Activated naive CD4-positive, alpha-beta T cell treated with anti-CD3 and anti-CD28 coated beads, Interleukin-2, amount 50 U/mL, for 72 hours (primary cell): ENCODE measurements at places on chromosomes 3 and 15. TPM values are rescaled to one million over a fixed set of nuclear protein-coding genes. Genes with fewer than 3 reads are reported as not detected.

- DNase-seq = no peak
Observed at GRCh38 chr3:120369037-120369467, 19.9 kb upstream of the LRRC58 start.

- DNase-seq = no peak
Observed at GRCh38 chr3:124850633-124851032, 36.5 kb downstream of the ITGB5 start.

The WDR49 gene
- total RNA-seq = 1.1 TPM

GRCh38 chr3:184561061-184561912 lies at the start of gene EPHB3:
EPHB3 (plus strand) TSS chr3:184561785; CDS start chr3:184562236, 451 bp downstream.
- DNase-seq = peak; percentile 93

The GUCA1C gene
- not detected for total RNA-seq

DNA sequence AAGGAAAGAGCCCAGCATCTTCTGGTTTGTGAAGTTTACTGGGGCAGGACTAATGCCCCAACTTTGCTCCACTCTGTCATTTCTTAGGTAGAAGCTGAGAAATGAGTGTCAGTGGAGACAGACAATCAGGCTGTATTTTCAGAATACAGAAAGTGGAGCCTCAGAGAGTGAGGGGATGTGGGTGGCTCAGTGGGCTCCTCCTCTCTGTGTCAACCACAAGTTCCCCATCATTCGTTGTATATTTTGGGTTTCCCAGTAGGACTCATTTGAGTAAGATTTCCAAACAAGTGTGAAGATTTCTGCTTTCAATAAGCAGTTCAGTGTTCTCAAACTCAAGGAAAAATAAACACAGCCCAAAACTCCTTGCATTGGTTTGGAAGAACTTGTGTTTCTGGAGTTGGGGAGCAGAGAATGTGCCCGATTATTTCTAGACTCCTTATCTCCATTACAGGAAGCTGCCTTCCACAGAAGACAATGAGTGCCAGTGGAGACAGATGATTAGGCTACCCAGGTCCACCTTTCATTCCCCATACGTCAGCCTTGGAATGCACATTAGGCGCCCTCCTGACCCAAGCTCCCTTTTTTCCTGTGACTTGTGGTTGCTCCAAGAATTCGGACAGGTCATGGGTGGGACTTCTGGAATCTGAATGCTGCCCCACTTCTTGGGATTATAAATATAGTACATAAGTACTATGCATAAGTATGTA lies 792.1 kb upstream of the LMCD1 start:
- DNase-seq = no peak

DNA sequence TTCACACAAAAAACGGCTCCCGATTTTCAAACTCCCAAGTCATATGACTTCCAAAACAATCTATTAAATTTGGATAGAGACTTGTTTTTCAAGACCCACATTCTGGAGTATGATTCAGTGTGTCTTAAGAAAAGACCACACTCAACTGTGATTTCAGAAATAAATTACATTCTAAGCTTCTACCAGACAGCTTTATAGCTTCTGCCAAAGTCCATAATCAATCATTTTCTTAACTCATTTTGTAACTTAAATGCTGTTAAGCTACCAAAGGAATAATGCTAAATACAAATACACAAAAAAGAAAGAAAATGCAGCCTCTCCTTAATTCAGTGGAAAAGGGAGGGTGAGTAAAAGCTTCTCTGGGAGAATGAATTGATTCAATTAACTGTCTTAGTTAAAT lies 192.3 kb upstream of the P2RY1 start:
- no peak for DNase-seq

DNA sequence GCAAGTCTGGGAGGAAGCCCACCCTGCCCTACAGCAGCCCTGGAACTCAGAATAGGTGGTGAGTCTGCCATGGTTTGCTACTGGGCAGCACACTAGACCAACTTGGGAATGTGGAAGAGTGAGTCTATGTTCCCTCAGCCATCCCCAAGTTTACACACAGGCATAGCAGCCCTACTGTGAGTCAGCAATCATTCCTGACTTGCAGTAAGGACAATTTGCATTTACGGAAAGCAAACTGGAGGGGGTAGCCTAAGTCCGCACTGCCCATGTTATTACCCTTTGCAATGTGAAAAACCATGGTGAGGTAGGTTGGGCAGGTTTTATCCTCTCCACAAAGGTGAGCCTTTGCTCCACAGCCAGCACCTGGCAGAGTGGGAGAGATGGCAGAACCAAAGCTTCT lies 4.6 kb downstream of the TCTA start:
- no peak for DNase-seq

DNA sequence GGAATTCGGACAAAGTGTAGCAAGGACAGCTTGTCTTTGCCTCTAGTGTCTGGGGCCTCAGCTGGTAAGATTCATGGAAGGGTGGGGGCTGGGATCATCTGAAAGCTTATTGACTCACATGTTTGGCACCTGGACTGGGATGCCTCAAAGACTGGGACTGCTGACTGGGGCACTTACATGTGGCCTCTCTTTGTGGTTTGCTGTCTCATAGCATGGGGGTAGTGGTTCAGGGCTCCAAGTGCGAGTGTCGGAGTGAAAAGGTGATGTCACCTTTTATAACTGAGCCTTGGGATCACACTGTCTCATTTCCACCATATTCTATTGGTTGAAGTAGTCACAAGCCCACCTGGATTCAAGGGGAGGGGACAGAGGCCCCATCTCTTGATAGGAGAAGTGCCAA lies 6.8 kb downstream of the MFSD1 start:
- peak; percentile 17 for DNase-seq

DNA sequence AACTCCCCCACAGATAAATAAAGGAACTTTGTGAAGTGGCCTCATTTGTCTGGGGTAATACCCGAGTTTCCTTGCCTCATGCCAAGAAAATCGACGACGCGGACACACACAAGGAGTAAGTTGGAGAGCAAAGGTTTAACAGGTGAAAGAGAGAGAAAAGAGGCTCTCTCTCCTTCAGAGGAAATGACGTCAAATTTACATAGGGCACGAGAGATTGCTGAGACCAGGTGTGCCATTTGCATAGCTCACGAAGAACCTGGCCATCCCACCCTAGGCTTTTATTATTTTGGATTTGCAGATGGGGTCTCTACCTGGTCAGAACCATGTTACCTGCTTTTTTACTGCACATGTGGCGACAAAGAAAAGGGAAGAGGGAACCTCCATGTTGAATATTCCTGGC lies 49.3 kb upstream of the IGF2BP2 start:
- DNase-seq = no peak

The SMCO1 gene
- total RNA-seq = not detected

DNA sequence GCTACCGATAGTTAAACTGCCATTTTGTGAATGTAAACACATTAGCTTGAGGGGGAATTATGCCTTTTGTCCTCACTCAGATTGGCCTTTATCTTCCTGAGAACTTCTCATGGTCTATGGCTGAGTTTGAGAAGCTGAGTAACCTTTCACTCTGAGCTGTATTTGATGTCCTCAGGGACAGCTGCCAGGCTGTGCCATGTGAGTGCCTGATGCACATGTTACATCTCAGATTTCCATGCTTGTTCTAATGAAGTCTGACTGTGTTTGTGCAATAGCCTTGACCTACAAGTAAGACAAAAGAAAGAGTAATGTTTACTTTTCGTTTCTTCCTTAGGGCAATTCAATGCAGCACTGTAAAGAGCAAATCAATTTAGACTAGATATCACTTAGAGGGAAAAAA lies 44.1 kb upstream of the ARL6 start:
- DNase-seq = no peak

DNA sequence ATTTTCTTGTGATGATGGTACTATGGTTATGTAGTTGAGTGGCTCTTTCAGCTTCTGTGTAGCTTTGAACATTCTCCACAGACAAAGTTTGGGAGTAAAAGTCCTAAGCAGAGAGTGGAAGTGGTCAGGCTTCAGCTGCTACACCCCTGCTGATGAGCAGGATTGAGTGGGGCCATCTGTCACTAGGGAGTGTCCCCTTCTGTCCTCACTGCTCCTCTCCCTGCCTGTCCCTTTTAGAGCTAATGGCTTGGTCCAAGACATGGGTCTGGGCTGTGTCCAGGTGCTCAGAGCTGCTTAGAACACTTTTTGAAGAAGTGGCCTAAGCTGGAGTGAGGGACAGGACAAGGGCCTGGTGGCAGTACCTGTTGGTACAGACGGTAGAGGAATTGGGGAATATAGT lies 15.1 kb downstream of the MYZAP start:
- no peak for DNase-seq

- no peak for DNase-seq
Observed at GRCh38 chr3:95718168-95718567, 1096.2 kb upstream of the EPHA6 start.

The TNFSF10 gene
- 32.7 TPM for total RNA-seq

DNA sequence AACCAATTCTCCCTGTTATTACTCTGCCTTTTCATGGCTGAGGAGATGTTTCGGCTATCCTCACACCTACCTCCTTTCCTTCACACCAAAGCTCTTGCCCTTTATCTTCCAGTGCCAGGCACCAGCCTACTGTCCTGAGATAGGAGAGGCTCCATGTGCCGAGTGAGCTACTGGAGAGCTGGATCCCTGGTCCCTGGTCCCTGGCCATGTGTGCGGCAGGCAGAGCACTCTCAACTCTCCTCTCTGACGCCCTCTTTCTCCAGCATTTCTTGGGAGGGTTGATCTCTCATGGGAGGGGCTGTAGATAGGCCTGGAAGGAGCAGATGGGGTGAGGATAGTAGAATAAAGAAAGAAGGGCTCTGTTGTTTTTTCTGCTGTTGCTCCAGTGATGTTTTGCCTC lies 277.1 kb upstream of the UMPS start:
- DNase-seq = no peak

DNA sequence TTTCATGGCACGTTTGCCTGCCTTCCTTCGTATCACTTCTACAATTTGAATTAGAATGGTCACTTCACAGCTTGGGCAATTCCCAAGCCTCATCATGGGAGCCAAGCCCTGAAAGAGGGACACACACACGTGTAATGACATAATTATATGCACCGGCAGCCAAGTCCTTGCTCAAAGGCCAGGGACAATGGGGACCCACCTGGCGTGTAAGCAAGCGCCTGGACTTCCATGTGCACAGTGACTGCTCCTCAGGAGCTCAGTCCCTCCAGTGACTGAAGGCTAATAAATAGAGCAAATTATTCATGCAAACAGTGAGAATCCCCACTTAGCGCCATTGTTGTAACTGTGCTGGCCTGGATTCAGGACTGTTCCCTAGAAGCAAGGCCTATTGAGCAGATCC lies 115.1 kb downstream of the DNAJB8 start:
- peak; percentile 30 for DNase-seq

The CACNA2D2 gene
- total RNA-seq = 2.4 TPM

GRCh38 chr3:97822359-97822775 lies 556 bp downstream of the CRYBG3 start:
- DNase-seq = peak; percentile 54

GRCh38 chr3:138849222-138849940 lies 14.7 kb upstream of the PIK3CB start:
- DNase-seq = no peak

The UQCRC1 gene
- total RNA-seq = 257 TPM

DNA sequence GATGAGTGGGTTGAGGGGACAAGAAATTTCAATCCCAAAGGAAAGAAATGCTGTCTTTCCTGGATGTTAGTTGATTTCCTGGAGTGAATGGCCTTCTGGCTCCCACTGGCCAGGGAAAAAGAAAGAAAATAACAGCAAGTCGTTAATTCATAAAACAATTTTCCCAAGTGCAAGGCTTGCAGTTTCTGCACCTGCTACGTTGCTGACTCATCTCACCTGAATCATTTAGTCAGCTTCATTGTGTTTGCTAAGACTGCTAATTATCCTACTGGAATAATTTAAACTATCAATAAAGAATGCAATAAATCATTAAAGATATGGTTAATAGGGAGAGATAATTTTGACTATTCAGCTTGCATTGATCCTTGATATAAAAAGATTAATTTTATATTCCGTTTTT lies 387.6 kb downstream of the ROBO2 start:
- DNase-seq = no peak

DNA sequence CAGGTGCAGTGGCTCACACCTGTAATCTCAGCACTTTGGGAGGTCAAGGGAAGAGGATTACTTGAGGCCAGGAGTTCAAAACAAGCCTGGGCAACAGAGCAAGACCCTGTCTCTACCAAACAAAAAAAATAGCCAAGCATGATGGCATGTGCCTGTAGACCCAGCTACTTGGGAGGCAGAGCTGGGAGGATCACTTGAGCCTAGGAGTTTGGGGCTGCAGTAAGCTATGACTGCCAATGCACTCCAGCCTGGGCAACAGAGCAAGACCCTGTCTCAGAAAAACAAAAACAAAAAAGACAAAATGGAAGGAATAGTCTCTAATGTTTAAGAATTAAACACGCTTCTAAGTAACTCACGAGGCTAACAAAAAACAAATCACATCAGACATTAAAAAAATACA lies 106.5 kb downstream of the DLG1 start:
- DNase-seq = no peak
